NCI-H1694 (cell line): ENCODE measurements at places on chromosomes 2 and 18.

GRCh38 chr2:148613231-148614013, 31.1 kb upstream of the EPC2 start:
- DNase-seq, result no peak

- peak; percentile 96 for DNase-seq
These were observed 218.1 kb downstream of the SP3 start for GRCh38 chr2:173747035-173747434.

DNA sequence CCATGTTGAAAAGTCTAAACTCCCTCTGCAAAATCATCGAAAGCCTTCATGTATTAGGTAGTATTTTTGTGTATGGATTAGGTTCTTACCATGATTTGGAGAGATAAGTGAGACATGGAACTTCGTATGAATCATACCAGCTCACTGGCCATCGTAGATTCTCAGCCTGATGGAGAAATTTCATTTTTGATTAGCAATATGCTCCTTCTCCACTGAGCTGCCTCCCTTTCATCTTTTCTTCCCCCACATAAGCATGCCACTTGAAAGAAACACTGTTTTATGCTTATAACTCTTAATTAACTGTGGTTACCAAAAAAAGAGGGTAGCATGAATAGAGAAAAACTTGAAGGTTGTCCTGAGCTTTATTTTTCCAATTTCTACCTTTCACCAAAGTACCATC, 111.9 kb downstream of the NCK2 start:
- DNase-seq, result no peak

DNA sequence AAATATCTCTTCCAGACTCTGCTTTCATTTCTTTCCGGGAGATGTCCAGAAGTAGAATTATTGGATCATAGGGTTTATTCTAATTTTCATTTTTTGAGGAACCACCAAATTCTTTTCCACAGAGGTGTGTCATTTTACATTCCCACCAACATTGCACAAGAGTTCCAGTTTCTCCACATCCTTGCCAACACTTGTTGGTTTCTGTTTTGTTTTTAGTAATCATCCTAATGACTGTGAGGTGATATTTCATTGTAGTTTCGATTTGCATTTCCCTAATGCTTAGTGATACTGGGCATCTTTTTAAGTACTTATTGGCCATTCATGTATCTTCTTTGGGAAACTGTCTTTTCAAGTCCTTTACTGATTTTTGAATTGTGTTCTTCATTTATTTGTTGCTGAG, 513.1 kb downstream of the PARD3B start:
- no peak for DNase-seq

GRCh38 chr2:108619925-108620620, 85.8 kb downstream of the LIMS1 start:
- peak; percentile 74 for DNase-seq

GRCh38 chr18:74360852-74361655, 45.4 kb downstream of the C18orf63 start:
- DNase-seq, result no peak

- no peak for DNase-seq
These were observed 59.1 kb downstream of the ZNF385B start for GRCh38 chr2:179802051-179802882.

GRCh38 chr2:119567292-119567691, 23.0 kb downstream of the CFAP221 start:
- DNase-seq, result no peak

- no peak for DNase-seq
These were observed 67.6 kb downstream of the KIAA2012 start for GRCh38 chr2:202140522-202141252.

GRCh38 chr2:65383541-65384488, 48.6 kb downstream of the SPRED2 start:
- DNase-seq, result no peak

GRCh38 chr2:102880731-102881130, 118.9 kb downstream of the TMEM182 start:
- no peak for DNase-seq

DNA sequence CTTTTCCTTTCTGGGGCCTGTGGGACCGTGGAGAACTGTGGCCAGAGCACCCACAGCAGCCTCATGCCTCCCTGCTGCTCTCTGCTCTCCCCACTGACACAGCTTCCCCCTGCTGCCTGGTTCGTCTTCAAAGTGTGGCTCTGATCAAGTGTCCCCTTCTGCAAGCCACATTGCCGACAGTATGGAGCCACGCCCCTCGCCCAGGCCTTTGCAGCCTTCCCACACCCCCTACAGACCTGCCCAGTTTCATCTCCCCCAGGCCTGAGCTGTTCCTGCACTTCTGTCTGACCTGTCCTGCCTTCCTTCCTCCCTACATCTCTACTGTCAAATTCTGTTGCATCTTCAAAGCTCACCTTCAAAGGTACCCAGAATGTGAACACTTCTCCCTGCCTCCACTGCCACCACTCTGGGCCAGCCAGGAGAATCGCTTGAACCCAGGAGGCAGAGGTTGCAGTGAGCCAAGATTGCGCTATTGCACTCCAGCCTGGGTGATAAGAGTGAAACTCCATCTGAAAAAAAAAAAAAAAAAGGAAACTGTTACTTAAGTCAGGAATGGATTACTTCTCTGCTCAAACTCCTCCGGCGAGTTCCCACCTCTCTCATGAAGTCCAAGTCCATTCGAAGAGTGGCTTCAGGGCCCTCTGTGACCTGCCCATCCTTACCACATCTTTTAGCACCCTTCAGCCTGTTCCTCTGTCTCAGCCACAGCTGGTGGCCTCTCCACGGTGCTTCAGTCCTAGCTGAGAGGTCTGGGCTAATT, 29.0 kb upstream of the CATIP start:
- DNase-seq, result no peak

DNA sequence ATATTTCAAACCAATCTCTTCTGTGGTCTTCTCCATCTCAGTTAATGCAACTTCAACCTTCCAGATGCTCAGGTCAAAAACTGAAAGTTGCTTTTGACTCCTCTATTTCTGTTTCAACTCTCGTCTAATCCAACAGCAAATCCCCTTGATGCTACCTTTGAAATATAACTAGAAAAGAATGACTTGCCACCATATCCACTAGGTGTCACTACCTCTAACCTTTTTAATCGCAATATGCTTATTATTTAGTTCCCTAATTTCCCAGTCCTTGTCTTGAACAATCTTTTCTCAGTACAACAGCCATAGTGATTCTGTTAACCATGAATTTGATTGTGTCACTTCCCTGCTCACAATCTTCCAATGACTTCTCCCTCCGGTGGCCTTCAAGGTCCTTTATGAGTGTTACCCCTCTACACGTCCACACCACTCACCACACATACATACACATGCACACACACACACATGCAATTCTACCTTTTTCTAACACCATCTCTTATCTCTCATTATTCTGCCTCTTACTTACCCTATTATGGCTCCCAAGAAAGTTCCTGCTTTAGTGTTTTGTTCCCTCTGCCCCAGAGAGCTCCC, 245.5 kb upstream of the KCNJ3 start:
- no peak for DNase-seq

DNA sequence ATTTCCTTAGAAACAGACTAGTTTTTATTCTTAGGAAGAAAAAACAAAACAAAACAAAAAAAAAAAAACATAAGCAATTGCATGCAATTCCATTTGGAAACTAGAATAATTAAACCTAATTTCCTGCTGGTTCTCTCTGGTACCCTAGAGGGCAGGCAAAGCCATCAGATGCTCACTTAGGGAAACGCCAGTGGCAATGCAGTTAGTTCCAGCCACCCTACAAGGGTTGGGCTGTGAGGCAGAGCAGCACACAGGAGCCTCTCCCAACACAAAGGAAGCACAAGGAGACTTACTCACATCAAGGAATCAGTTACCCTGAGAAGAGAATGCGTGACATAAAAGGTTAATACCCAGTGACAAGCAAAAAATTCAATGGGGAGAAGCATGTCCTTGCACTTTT, 28.8 kb downstream of the CCDC93 start:
- DNase-seq, result no peak

DNA sequence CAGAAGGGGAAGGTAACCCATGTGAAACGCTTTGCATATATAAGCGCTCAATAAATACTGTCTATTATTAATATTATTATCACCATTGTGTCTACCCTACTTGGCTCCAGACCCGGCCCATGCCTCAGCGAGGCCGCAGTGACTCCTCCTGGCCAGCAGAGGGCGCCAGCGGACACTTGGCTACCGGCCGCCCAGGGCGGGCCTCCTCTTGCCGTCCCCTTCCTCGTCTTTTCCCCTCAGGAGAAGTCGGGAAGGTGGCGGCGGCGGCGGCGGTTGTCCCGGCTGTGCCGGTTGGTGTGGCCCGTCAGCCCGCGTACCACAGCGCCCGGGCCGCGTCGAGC, at the start of gene AGFG1:
Gene AGFG1 (plus strand): TSS at position 233 of the 341 bp plus-strand sequence. CDS start 266 bp downstream, outside the sequence.
- DNase-seq, result peak; percentile 42

DNA sequence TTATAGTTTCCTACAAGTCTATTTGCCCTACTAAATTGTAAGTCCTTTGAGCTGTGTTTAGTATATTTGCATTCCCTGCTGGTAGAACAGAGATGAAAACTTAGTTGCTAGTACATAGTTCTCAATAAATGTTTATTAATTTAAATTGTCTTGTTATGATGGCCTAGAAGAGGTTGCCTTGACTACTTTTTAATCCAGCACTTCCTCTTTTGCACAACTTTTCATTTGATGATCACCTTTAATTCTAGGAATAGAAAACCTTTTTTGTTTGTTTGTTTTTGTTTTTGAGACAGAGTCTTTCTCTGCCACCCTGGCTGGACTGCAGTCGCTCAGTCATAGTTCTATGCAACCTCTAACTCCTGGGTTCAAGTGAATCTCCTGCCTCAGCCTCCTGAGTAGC, 6.7 kb downstream of the CFAP36 start:
- no peak for DNase-seq

DNA sequence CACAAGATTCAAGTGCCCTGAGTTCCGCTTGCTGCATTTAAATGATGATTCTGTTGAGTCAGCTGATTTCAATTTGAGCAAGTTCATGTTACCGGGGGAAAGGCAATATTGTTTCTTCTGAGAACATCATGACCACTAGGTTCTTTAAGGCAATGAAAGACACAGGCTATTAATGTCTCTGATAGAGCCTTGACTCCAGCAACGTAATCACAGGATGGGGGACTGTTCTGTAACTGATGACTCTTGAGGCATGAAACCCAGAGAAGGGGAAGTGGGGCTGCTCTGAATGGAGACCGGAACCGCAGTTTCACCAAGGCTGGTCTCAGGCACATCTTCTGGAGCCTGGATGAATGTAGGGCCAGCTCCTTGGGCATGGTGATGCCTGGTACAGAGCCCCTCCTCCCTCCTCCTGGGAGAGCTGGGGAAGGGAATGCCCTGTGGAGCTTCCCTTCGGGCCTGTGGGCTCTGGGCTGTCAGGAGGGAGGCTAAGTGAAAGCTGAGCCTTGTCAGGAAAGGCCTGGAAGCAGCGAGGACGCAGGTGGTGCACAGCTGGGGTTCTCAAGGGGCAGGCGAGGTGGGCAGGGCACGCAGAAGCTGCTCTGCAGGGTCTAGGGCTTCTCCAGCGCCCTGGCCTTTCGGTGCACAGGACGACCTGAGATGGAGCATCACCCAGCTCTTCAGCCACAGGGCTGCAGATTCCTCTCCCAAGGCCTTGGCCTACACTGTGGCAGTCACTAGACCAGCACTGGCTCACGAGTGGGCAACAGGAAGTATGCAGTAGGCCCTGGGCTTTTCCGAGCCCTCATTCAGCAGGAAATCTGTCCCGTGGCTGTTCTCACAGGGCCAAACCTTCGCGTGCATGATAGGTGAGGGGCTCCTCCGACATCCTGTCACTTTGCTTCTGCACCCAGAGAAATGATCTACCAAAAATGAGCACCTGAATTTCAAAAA, 36.6 kb upstream of the PRLH start:
- DNase-seq, result no peak

- DNase-seq, result no peak
These were observed 37.8 kb upstream of the MALL start for GRCh38 chr2:110153416-110153815.

GRCh38 chr18:23943903-23944624, 70.5 kb upstream of the TTC39C start:
- DNase-seq, result no peak

GRCh38 chr2:101831351-101831865, 133.9 kb downstream of the MAP4K4 start:
- peak; percentile 72 for DNase-seq

- peak; percentile 37 for DNase-seq
These were observed 48.2 kb upstream of the PAPOLG start for GRCh38 chr2:60707750-60708371.

DNA sequence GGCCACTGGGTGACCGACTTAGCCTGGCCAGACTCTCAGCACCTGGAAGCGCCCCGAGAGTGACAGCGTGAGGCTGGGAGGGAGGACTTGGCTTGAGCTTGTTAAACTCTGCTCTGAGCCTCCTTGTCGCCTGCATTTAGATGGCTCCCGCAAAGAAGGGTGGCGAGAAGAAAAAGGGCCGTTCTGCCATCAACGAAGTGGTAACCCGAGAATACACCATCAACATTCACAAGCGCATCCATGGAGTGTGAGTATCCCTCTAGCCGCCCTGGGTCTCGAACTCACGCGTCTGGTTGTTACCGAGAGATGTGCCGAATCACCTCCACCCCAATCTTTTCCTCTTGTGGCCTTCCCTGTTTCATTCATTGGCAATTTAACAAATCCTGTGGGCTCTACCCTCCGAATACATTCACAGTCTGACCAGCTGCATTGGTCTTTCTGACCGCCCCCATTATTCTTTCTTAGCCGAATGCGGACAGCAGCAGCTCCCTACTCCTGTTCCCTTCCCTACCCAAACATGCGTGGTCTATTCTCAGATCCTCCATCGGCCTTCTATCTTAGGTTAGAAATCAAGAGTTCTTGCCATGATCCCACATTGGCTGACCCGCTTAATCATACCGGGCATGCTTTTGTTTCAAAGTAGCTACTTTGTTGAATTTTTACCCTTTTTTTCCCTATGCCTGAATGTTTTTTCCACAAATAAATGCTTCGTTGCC, 631 bp downstream of the RPL31 start:
- no peak for DNase-seq

DNA sequence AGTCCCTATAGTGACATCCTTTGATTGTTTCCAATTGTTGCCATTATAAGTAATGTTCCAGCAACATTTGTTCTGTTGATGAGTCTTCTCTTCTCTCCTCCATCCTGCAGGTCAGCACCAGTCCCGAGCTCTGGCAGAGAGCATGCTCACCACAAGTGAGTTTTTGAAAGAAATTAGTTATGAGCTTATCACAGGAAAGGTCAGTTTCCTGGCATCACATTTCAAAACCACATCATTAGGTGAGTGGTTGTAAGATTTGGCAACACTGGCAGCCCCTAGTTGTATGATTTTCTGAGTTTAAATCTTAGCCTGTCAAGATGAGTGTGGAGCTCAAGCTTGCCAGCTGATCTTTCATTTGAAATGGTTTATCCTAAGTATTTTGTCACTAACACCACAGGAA, 149.6 kb downstream of the ESCO1 start:
- no peak for DNase-seq

GRCh38 chr2:12884713-12885282, 168.1 kb downstream of the TRIB2 start:
- DNase-seq, result no peak

DNA sequence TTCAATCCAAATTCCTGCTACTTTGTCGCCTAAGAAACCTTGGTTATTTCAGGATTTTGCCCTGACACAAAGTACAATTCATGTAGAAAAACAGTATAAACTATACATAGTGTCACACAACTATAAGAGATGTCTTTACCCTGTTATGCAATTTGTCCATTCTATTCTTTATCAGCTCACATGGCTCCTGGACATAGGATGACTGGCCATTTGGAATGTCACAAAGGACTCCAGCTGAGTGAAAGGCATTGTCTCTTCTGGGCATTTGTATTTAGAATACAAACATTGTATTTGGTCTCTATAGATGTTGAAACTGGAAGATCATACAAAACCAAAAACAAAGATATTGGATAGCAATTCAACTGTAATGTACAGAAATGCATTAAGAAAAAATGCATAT, 944.6 kb upstream of the LRRTM1 start:
- no peak for DNase-seq
